ENCODE measurements at places on chromosomes 2 and 18.

- DNase-seq = no peak
Measured at GRCh38 chr2:168300460-168300859, 53.1 kb upstream of the STK39 start.

- no peak for DNase-seq
Measured at GRCh38 chr2:216420367-216421101, 8.2 kb downstream of the SMARCAL1 start.

DNA sequence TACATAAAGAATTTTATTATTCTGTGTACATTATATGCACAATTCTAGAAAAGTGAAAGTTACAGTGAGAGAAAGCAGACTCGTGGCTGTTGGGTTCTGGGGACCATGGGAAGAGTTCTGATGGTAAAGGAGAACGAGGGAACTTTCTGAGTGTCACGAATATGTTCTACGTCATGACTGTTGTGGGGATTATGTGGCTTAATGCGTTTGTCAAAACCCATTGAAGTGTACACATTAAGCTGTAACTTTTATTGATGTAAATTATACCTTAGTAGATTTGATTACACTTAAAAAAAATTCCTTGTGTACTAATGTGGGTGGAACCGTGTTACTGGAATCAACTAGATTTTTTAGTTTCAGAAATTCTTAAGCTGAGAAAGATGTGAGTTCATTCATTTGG lies 426.1 kb downstream of the DSC3 start:
- DNase-seq = no peak

DNA sequence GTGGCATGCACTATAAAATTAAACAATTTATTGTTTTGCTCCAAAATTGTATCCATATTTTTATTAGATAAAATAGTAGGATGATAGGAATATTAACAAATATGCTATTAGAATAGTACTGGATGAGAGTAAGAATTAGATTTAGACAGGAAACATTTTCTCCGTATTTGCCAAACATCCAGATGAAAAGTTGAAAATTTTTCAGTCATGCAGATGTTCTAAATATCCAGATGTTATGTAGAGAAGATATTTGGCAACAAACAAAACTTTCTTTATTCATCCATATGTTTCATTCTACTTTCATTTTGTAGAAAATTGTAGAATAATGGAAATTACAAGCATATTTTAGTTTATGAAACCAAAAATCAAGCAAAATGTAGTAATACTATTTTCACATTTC lies 45.2 kb upstream of the NEUROD1 start:
- DNase-seq = no peak

DNA sequence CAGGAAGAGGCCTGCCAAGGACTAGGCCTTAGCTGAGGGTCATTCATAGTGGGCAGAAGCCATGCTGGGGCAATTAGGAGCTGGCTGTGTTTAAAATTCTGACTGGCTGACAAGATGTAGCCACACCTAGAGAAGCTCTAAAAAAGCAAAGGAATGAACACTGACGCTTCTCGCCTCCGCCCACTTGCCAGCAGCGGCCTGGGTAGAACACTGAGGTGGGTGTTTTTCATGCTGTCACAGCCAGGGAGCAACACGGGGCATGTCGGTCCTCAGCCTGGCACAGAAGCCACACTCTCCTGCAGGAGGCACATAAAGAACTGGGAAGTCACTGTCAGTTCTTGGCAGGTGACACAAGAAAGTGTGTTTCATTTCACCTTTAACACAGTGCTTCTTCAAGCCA lies 10.4 kb downstream of the CHST10 start:
- peak; percentile 22 for DNase-seq

- no peak for DNase-seq
Measured at GRCh38 chr2:23637011-23637778, 252.2 kb downstream of the KLHL29 start.

GRCh38 chr2:44767691-44768090 lies 173.8 kb upstream of the SIX3 start:
- no peak for DNase-seq

DNA sequence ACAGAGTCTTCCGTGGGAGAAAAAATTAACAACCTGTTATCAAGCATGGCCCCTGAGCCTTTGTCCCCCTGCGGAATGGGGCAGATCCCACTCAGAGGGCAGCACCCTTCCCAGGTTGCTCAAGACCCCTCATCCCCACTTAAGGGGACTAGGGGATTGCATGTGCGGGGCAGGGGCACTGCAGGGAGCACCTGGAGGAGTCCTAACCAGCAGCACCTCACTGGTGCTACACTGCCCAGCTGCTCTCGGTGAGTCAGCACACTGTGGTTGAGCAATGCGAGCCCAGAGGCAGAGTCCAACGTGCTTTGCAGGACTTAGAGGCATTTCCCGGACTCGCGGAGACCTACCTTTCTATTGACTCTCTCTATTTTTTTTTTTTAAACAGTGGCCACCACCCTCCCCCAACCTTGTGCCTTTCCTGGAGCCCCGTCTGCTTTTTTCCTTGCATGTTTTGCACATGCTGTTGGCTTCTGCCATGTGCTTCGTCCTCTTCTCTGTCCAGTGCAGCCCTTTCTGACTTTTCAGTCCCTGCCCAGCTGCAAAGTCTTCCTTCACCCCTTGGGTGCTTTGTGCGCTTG lies 74.0 kb downstream of the IL1R2 start:
- no peak for DNase-seq

- DNase-seq = no peak
Measured at GRCh38 chr18:36814994-36815393, 13.8 kb downstream of the TPGS2 start.

DNA sequence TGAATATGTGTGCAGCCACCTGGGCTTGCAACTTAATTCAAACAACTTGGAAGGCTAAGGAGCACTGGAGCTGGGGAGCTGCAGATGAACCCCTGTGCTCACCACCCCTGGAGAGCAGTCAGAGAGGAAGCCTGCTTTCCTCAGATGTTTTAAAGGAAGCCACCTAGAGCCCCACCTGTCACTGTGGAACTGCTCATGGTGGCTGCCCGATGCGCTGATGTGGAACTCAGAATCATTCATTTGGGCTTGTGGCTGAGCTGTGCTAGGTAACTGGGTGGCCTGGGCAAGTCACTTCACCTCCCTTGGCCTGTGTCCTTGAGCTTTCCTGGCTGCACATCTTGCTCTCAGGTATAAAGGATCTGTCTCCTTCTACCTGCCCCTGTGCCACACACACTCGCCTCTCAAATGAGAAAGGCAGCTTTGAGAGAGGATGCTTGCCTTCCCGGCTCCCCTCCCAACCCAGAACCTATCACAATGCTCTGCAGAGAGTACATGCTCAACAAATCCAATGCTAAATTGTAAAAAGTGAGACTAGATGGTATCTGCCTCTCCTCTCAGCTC lies 41.3 kb downstream of the BCL11A start:
- no peak for DNase-seq

DNA sequence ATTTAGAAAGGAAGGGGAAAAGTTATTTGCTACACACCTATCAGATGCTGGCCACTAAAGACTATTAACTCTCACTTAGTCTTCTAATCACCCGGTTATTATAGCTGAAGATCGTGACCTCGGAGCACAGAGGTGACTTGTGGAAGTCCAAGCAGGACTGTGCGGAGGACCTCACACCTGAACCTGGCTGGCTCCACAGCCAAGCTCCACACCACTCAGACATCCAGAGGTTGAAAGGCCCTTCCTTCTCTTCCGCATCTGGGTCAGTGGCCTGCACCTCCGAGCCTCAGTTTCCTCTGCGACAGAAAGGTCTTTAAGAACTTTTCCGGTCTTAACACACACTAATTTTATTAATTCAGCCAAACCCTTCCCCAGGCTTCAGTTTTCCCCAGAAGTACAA lies 57.9 kb downstream of the TNS1 start:
- DNase-seq = no peak

DNA sequence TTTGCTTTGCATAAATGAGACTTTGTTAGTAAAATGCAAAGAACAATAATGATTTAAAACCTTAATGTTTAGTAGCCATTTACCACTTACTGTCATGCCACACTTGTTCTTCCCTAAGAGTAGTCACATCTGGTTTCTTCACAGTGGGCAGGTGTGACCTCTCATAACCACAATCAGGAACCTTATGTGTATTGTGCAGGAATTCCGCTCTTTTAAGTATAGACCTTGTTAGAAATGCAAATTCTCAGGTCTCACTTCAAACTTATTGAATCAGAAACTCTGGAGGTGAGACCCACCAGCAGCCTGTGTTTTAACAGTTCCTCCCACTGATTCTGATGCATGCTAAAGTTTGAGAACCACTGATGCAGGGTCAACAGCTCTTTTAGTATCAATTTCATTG lies 518.8 kb upstream of the MEX3C start:
- DNase-seq = no peak

- DNase-seq = no peak
Measured at GRCh38 chr2:227430639-227431038, 41.3 kb upstream of the AGFG1 start.

Data from activated CD8-positive, alpha-beta memory T cell treated with anti-CD3 and anti-CD28 coated beads, Interleukin-2, amount 50 U/mL, for 48 hours (primary cell).